HCEC 1CT (cell line): ENCODE measurements at places on chromosomes 16 and 17.
A peak's percentile ranks its signal among the peaks of the same experiment; 100 is the strongest.

DNA sequence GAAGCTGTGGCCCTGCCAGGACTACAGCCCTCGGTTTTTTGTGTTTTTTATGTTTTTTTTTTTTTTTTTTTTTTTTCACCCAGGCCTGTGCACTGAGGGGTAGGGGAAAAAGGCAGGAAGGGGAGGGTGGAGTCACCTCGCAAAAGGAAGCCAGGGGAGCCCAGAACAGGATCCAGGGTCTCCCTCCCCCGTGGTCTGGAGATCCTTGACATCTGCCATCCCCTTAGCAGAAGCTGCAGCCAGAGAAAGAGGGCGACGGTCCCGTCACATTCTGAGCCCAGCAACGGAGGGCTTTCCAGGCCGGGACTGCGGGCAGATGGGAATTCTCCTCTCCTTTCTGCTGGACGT, 29.1 kb upstream of the PHOSPHO1 start:
- no peak for DNase-seq

DNA sequence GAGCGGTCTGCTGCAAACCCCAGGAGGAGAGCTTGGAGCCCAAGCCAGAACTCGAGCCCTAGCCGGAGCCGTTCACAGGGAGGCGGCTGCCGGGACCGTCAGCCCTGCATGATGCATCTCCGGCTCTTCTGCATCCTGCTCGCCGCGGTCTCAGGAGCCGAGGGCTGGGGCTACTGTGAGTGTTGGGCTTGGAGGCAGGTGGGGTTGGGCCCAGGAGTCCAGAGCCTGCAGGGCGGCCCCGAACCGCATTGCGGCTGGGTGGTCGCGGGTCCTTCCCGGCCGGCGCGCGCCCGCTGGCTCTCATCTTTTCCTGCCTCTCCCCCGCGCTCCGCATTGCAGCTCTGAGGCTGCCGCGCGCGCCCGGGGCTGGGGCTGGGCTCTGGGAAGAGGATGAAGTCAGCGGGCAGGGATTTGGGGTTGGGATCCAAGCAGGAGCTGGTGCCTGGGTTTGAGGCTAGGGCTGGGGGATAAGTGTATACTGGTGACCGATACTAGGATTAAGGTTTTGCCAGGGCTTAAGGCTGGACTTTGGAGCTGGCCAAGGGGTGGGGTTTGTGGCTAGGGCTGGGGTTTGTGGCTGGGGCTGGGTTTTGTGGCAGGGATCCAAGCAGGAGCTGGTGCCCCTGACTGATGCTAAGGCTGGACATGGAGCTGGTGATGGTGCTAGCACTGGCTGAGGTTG, 532 bp downstream of the CNTNAP1 start:
- peak; percentile 64 for DNase-seq

DNA sequence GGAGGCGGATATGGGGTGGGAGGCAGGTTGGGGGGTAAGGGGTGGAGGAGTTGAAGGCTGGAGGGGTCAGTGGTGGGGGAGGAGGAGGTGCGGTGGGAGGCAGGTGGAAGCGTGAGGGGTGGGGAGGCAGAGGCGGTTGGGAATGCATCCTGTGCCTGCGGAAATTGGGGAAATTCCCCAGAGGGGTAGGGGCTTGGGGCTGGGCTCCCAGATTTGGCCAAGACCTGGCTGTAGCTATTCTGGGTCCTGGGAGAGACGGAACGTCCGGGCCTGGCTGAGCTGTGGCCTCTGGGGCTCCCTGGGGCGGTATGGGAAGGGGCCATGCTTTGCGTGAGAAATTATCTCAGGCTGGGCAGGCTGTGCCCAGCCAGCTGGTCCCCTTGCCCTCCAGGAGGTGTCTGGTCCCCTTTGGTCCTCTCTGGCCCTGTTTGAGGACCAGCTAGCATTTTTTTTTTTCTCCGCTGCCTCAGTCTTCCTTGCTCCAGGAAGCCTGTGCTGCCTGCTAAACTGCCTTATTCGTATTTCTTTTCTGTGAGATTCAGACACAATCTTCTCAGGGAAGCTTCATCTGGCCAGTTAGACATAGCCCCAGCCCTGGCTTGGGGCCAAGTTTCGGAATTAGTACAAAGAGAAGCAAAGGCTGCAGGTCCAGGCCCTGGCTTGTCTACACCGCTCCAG, 7.3 kb upstream of the TRPV2 start:
- DNase-seq = no peak

DNA sequence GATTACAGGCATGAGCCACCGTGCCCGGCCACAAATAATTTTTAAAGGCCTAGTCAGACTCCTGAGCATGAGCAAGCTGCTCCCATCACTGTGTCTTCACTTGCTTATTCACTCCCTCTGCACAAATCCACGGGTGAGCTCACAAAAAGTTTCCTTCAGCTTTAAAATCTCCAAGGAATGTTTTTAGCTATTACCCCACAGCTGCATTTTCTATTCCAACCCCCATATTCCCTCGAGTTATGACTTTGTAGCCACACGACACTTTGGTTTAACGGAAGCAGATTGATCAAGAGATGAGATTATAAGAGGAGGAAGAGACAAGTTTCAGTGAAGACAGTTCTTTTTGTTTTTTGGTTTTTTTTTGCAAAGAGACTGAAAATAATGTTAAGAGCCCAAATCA, 49.1 kb upstream of the SLC25A19 start:
- no peak for DNase-seq

DNA sequence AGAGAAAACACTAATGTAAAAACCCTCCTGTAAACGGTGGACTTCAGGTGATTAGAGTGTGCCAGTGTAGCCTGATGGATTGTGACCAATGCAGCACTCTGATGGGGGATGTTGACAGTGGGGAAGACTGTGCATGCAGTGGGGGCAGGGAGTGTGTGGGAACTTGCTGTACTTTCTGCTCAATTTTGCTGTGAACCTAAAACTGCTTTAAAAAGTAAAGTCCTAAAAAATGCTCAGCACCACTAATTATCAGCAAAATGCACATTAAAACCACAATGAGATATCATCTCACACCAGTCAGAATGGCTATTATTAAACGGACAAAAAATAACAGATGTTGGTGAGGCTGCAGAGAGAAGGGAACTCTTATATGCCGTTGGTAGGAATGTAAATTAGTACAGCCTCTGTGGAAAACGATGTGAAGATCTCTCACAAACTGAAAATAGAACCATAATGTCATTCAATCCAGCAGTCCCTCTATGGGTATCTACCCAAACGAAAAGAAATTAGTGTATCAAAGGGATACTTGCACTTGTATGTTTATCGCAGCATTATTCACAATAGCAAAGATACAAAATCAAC, 9.7 kb upstream of the ULK2 start:
- no peak for DNase-seq
